ENCODE measurements at places on chromosomes 2 and 18.

DNA sequence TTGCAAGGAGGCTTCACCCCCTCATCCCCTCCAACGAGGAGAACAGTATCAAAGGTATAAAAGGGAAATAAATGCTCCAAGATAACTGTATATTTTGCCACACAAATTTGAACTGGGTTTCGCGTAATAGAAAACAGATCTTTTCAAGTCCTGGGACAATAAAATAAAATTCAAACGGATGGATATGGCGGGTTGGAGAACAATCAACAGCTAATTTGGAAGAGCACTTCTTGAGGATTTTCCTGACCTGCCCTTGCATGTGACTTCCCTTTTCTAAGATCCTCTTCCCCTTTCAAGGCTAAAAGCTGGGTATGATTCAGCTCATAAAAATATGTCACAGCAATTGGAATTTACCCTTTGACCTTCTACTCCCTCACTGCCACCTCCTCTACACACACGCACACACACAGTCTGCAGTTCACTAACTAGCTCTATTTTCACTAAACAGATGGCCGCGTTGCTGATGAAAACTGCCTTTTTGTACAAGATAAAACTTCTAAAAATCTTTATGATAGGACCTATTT, 386.9 kb downstream of the FIGN start:
- DNase-seq = no peak

- DNase-seq = no peak
Observed at GRCh38 chr2:126996378-126996699, 97.6 kb downstream of the TEX51 start.

GRCh38 chr2:187271825-187272224, 176.2 kb downstream of the CALCRL start:
- DNase-seq = no peak

DNA sequence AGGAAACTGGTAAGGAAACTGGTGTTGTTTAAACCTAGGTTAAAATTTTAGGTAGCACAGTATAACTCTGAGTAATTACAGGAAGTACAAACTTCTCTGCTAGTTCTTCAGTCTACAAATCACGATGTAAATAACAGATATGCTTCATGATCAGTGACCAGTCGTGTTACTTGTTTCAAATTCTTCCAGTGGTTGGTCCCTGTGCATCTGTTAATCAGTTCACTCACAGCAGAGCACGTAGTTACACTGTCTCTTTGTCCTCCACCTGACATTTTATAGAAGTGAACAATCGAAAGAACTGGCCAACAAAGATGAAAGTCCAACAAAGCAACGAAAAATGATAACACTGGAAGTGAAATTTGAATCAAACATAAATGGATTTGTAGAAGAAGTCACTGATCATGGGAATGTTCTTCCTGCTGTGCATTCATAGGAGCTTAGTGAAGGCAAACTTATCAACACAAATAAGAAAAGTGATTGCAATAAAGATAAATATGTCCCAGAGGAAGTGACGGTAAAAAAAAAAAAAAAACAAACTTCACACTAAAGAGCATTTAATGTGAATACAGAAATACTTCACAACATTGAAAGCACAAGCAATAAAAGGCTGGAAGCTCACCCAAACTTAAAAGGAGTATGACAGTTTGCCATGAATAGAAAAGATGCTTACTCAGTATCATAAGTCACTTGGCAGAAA, 7.0 kb downstream of the EIF2AK2 start:
- DNase-seq = no peak

DNA sequence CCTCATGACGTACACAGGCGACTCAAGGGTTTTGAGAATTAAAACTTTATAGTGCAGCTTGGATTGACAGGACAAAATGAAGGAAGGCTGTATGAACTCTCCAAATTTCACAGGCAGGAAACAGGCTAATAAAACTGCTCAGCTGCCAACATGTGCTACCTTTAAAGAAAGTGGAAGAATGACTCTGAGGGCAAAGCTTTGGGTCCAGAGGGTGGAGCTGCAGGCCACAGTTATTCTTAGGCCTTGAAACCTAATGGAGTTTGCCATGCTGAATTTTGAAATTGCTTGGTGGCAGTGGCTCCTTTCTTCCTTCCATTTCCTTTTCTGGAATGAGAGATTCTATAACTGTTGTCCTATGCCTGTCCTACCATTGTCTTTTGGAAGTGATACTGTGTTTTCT, 34.8 kb downstream of the HAT1 start:
- no peak for DNase-seq

- no peak for DNase-seq
Observed at GRCh38 chr2:28453396-28453795, 42.5 kb upstream of the PLB1 start.
